ENCODE measurements at places on chromosomes 1 and 21.
A peak's percentile ranks its signal among the peaks of the same experiment; 100 is the strongest.

GRCh38 chr1:187509091-187509490, 680.3 kb downstream of the PLA2G4A start:
- DNase-seq: no peak

DNA sequence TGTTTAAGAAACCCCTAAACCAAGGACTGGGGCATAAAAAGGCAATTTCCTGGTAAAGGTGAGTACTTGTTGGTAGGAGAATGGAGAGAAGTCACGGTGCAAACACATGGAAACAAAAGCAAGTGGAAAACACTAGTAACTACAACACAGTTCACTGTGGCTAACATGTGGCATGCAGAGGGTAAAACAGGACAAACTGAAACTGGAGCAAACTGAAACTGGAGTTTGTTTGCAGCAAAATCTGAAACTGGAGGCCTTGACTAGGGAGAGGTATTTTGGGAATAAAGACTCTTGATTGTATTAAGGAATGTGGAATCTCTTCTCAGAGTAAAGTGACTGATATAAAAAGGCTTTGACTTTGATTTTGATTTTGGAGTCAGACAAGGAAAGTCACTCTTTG, 376.3 kb upstream of the PRMT6 start:
- no peak for DNase-seq

DNA sequence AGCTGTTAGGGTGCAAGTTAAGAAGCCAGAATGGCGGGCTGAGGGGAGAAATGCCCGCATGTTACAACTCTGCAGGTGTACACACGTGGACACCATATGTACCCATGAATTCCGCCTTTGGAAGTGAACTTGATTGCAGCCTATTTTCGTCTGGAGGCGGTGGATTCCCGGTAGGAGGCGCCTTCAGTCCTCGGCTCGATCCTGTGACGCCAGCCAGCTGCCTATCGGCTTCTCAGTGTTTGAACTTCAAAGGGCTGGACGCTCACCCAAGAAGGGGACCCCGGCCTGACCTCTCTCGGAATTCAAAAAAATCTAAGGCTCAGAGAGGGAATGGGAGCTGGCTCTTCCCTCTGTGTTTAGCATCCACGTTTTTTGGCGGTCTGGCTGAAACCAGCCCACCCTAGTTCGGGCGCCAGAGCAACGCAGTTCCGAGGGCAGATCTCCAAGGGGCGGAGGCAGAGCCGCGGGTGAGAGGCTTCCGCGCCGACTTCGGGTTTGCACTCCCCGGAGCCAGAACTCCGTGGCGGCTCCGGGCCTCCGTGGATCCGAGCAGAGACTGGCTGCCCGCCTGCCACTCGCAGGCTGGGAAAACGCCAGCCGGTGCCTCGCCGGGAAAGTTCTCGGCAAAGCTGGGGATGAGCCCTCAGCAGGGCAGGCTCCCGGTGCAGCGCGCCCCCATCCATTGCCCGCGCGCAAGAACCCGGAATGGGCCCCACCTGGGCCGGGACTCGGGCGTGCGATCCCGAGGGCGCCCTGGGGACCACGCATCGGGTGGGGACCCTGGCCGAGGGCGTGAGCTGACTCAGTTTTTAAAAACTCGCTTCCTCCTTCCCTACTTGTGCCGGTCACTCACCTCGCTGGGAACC, 996 bp upstream of the TMEM51 start:
- peak; percentile 82 for DNase-seq

- no peak for DNase-seq
Observed at GRCh38 chr1:164630626-164631396, 71.8 kb downstream of the PBX1 start.

DNA sequence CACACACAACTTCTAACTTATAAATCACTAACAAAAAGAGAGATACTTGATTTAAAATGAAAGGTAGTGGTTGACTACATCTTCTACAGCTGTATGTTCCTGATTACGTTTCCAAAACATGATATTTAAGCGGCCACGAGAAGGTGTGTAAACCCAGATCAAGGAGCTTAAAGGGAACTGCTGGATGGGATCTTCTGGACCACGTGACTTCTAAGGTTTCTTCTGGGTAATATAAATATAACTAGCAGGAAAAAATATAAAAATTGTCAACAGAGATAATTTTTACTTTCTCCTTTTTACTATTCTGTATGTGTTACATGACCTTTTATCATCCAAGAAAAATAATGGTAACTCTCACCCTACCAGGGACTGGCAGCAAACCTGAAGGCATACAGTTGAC, 66.2 kb downstream of the TTLL7 start:
- DNase-seq: no peak

Measured in type B pancreatic cell (in vitro differentiated cells).